ENCODE measurements at places on chromosomes 1 and 21.

- no peak for DNase-seq
These were observed 764.6 kb downstream of the LTN1 start for GRCh38 chr21:28227881-28228635.

DNA sequence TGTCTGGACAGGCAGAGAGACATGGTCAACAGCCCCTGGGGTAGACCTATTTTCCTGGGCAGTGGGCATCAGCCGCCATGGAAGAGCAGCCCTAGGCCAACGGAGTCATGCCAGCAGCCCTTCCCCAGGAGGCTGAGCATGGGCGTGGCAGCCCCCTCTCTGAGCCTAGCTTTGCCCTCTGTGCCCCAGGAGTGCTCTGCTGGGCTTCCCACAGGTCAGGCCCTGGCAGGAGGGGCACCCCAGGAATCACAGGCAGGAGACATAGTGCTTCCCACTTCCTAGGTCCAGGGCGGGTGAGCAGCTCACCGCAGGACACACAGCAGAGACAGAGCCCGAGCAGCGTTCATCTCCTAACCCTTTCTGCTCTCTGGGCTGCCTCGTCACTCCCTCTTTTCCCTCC is 132.8 kb downstream of the GLIS1 start:
- no peak for DNase-seq

DNA sequence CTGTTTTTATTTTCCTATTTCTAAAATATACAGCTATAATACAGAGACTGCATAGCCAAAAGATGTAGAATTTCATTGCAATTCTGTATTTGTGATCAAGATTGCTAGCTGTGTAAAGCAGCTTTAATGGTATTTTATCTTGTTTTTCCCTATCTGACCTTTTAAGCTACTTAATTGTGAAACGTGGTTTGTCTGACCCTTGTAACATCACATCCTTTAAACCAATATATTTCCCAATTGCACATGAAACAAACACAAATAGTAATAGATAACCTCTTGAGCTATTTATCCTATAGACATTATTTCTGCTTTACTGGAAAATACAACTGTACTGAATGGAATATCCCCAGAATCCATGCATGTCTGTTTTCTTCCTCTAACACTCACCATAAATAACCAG is 112.2 kb upstream of the PLPPR4 start:
- no peak for DNase-seq

- DNase-seq, result no peak
These were observed 57.0 kb downstream of the DISC1 start for GRCh38 chr1:231683439-231684165.

- DNase-seq, result no peak
These were observed 16.2 kb upstream of the TNFRSF1B start for GRCh38 chr1:12150456-12151200.

GRCh38 chr1:155077758-155078445 is 735 bp upstream of the EFNA3 start:
- DNase-seq, result no peak

GRCh38 chr1:221824025-221824424 is 82.1 kb upstream of the DUSP10 start:
- DNase-seq, result no peak

DNA sequence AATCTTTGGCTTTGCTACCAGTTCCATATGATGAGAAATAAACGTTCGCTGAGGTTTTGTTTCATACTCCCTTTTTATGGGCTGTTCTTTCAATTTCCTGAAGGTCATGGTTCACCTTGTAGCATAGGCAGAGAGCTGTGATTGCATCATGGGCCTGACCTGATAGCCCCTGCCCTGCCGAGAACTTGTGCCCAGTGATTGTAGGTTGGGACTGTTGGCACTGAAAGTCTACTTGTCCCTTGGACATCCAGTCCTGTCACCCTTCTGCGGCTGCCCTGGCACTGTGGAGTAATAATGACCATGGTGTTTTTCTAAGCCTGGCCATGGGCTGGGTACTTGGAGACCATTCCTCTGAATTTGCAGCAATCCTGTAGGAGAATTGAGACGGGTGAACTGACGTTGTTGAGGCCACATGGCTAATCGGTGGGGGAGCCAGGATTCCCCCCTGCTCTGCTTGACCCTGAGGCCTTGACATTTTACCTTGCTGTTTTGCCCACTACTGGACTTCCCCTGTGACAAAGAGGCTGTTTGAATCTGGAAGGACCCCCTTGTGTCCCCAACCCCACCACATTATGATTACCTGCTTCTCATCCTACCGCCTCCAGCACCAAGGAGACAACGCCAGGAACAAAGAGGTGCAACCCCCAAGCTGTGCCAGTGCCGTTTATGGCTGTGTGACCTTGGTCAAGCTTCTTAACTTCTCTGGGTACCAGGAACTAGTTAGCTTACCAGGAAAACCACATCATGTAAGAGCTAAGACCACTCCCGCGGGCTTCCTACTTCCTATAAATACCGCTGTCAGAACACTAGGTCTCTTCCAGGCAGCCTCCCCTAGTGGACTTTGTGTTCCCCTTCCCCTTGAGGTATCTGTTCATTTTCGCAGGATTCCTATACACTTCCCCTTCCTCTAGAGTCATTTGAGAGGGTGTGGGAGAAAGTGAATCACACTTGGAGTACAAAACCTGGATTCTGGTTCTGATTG is 23.4 kb downstream of the SESN2 start:
- DNase-seq, result no peak

DNA sequence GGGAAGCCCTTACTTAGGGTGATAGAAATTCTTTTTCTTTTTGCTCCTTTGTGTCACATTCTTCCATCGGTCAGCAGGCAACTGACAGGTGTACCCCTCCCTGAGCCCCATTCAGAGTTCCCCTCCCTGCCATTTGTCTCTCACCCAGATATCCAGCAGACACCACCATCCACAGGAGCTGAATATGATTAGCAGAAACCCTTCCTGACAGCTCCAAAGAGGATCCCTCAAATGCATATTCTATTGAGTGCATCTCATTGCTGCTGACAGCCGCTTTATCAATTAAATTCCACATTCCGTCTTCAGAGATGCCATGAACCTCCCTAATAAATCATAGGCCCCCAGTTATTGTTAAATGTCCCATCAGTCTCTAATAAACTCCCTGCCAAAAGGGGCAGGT is 6.1 kb upstream of the DDX20 start:
- no peak for DNase-seq

- no peak for DNase-seq
These were observed 62.3 kb downstream of the KAZN start for GRCh38 chr1:14660801-14661200.

DNA sequence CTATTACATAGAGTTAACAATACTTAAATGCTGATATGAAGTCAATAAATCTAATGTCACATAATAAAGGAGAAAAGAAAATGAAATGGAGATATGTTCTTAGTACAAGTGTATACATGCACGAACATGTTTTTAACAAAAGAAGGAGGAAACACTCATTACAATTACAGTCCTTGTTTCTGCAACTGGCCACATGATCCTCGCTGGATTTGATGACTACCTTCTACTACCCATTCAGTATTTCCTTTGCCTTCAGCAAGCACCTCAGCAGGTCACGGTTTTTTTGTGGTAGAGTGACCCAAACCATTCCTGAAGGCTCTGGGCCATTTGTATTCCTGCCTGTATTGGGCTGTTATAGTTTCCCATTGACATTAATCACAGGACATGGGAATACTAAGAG is 172.8 kb upstream of the CXADR start:
- DNase-seq, result no peak

DNA sequence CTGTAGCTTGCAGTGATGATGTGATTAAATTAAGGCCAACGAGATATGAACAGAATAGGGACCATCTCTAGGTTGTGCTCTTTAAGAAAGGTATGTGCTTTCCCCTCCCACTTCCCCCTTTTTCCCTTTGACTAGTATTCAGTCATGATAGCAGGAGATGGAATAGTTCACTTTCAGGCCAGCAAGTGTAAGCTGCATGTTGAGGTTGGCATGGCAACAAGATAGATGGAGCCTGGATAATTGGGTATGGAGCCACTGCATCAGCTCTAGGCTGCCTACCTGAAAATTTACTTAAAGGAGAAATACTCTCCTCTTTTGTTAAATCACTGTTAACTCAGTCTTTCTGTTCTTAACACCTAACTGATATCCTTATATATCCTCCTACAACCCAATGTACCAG is 1.5 kb upstream of the CRP start:
- DNase-seq, result no peak

DNA sequence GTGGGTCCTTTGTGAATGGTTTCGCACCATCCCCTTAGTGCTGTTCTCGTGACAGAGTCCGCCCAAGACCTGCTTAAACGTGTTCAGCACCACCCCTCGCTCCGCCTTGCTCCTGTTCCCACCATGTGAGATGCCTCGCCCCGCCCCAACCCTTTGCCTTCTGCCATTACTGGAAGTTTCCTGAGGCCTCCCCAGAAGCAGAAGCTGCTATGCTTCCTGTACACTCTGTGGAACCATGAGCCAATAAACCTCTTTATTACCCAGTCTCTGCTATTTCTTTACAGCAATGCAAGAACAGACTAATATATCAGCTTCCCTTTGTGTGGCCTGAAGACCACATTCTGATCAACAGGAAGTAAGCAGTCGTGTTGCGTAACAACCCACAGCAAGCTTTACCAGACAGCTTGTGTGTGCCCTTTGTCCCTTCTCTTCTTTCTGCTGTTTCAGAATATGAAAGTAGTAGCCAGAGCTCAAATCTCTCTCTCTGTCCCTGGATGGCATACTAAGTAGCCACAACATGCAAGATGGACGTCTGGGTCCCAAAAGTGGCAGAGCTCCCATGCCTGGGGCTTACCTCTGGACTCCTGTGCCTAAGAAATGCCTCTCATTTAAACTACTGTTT is 14.1 kb downstream of the HENMT1 start:
- peak; percentile 31 for DNase-seq

DNA sequence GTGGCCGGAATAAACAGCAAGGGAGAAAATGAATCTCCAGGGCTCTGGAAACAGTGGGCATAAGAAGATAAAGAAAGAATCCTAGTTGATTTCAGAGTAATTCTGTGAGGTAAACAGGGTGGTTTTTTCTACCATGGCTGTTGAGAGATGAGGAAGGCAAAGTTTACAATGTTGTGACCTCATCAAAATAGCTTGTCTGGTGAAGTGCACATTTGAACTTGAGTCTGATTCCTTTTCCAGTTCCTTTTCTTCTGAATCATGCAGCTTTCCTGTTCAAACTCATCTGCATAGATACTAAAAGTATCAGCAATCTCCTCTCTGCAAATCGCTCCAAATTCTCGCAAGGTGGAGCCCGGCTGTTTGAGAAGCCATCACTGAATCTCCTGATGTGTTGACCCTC is 161.7 kb downstream of the PLPP3 start:
- DNase-seq, result no peak

GRCh38 chr1:85801520-85801919 is 93.3 kb upstream of the ZNHIT6 start:
- no peak for DNase-seq

DNA sequence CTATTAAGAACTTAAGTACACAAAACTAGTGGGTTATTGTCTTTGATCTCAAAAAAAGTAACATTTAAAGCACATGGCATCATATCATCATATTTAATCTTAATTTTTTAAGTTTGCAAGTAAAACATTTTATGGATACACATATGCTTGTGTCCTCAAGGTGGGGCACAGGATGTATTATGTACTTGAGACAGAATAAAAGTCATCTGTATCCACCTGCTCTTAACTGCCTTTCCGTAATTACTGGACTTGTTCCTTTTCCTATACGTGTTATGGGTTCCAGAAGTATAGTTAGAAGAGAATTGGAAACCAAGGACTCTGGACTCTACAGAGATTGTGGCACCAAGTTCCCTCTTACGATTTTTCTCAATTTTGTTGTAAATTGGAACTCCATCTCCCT is 79.4 kb downstream of the FCRL5 start:
- DNase-seq, result no peak

GRCh38 chr1:34851431-34852105 is 8.0 kb downstream of the SMIM12 start:
- DNase-seq, result no peak

GRCh38 chr21:34602061-34602460 is 12.9 kb downstream of the RCAN1 start:
- no peak for DNase-seq

- no peak for DNase-seq
These were observed 17.8 kb downstream of the IFFO2 start for GRCh38 chr1:18938707-18939070.

GRCh38 chr1:89347296-89347695 is 16.6 kb upstream of the GBP6 start:
- DNase-seq, result no peak

DNA sequence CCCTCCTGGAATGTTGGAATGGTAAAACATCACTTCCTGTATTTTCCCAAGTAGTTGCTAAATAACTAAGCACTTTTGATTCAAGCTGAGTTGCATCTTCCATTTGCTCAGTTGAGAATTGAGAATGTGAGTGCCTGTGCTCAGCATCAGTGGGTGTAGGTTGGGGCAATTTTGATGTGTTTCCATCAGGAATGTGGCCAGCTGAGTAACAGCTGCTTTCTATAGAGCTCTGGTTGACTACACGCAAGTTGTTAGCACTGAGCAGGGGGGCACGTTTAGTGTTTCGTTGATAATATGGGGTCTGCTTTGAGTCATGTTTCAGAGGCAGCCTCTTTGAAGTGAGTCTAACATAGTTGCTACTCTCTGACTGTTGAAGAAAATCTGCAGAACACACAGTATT is 41.5 kb downstream of the LRRC53 start:
- DNase-seq, result no peak

DNA sequence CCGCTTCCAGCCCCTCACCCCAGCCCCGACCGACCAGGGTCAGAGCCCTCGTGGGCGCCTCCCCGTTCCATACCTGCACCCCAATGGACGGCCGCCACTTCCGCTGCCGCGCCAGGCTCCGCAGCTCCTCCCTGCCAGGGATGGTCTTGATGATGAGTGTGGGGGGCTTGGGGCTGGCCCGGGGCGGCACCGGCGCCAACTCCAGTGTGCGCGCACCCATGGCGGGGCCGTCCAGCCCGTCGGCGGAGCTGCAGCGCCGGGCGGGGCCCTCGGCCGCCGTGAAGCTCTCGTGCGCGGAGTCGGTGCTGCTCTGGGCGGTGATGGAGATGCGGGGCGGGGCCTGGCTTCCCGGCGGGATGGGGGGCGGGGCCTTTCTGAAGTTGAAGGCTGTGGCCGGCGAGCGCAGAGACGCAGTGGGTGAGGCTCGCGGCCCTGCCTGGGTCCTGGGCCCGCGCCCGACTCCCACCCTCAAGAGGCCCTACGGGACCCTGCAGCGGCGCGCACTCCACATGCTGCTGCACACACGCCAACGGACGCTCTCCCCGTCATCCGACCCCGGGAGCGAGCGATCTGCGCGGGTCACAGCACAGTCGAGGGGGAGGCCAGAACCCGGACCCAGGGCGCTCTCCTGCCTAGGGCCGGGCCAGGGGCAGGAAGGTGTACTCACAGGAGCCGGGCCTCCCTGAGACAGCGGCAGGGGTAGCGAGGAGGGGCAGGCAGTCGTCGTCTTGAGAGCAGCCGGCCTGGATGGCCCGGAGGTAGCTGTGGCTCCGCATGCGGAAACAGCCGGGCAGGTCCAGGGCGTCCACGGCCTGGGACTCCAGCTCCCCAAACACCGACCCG is 26.1 kb upstream of the SMIM12 start:
- no peak for DNase-seq

- no peak for DNase-seq
These were observed 41.9 kb downstream of the NEK2 start for GRCh38 chr1:211633524-211633846.

Data from AG04449 (cell line).